ENCODE measurements at places on chromosomes 2 and 18.

- no peaks in the 10 kb centered on the region for H3K27me3 ChIP-seq
- H3K36me3 ChIP-seq = no peaks in the 10 kb centered on the region
- DNase-seq = no peak
- H3K4me1 ChIP-seq = no peaks in the 10 kb centered on the region
- no peak overlapping the region for H3K27ac ChIP-seq
- H3K4me3 ChIP-seq = no peak overlapping the region
Observed at GRCh38 chr18:31103423-31103822, 1.2 kb upstream of the DSC2 start.

DNA sequence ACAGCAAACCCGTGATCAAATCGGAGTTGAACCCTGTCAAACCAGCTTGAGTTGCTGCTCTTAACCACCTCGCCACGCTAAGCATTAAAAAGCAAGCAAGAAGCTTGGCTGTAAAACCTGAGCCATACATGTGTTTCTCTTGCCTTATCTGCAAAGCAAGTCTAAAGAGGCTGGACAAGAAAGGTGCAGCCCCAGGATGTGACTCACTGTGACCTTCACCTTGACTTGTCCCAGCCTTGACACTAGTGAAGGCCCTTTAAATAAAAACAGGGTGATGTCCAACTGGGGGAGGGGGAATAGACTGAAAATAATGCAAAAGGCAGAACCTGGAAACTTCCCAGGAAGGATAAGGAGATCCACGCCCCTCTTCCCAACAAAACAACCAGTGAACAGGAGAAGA lies 127.6 kb upstream of the NPAS2 start:
- no peak overlapping the region for H3K27ac ChIP-seq
- no peaks in the 10 kb centered on the region for H3K4me1 ChIP-seq
- H3K4me3 ChIP-seq = no peak overlapping the region
- H3K36me3 ChIP-seq = no peaks in the 10 kb centered on the region

- H3K27me3 ChIP-seq = no peaks in the 10 kb centered on the region
- DNase-seq = no peak
- no peak overlapping the region for H3K4me3 ChIP-seq
- no peaks in the 10 kb centered on the region for H3K36me3 ChIP-seq
- no peaks in the 10 kb centered on the region for H3K4me1 ChIP-seq
Observed at GRCh38 chr2:188598551-188598950, 306.9 kb downstream of the GULP1 start.

DNA sequence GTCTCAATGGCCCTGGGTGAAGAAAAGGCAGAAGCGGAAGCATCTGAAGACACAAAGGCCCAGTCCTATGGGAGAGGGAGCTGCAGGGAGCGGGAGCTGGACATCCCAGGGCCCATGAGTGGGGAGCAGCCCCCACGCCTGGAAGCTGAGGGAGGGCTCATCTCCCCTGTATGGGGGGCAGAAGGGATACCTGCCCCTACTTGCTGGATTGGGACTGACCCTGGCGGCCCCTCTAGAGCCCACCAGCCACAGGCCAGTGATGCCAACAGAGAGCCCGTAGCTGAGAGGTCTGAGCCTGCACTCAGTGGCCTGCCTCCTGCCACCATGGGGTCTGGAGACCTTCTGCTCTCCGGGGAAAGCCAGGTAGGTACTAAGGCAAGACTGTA lies 13.2 kb downstream of the CEP68 start:
- peaks cover 38% of the 10 kb centered on the region for H3K36me3 ChIP-seq
- H3K27me3 ChIP-seq = no peaks in the 10 kb centered on the region
- H3K4me3 ChIP-seq = no peak overlapping the region
- H3K27ac ChIP-seq = no peak overlapping the region
- no peak for DNase-seq
- H3K4me1 ChIP-seq = peaks cover 20% of the 10 kb centered on the region

DNA sequence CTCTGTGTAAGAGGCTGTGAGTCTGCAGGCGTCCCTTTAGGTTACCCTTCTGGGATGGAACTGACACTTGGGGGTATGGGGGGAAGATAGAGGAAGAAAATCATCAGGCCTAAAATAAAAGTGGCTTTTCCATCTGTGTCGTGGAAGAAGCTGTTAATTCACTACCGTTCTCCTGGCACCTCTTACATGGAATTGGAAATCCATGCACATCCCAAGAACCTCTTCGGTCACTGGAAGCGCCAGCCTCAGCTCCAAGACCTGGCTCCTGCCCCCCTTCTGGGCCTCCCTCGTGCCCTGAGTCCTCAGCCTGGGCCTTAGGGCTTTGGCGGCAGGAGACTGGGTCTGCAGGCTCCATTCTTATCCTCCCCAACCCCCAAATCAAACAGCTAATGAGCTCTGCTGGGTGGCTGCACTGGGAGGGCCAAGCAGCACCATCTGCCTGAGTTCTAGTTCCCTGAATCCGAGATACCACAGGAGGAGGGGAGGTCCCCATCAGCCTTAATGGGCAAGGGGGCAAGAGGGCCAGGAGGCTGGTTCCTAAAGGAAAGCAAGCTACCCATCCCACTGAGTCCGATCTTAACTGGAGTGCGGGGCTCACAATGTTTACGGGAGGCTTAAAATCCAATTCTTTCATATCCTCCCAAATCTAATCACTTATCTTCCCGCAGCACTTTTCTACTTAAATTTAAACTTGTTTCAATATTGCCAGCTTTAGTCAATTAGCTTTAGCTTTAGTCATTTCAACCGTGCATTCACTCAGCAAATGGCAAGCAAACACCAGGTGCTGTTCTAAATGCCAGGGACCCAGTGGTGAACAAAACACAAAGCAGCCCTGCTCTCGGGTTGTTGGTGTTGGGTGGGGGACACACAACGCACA lies 52.8 kb downstream of the FAM178B start:
- H3K4me3 ChIP-seq = no peak overlapping the region
- H3K36me3 ChIP-seq = no peaks in the 10 kb centered on the region
- no peaks in the 10 kb centered on the region for H3K4me1 ChIP-seq
- H3K27me3 ChIP-seq = no peaks in the 10 kb centered on the region
- DNase-seq = peak; percentile 25

DNA sequence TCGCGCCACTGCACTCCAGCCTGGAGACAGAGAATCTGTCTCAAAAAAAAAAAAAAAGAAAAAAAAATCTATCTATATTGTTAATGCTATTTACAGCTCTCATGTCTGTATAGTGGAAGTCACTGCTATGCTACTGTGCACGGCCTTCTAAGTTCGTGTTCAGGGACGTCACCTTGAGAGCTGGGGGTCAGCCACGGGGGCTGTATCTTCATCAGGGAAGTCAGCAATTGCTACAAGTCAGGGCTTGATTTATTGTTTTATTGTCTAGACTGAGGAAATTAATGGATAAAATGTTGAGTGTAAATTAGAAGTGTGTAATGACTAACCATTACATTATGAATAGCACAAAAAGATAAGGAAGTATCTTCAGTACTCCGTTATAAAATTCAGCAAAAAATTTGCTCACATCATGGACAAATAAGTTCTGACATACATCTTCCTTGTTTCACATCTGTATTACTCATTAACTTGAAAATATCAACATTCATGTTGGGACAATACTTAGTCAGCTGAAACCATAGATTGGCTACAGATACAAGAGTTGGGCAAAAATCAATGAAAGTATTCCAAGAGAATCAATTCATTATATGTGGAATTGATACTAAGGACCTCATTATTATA lies 136.6 kb upstream of the SEC11C start:
- no peaks in the 10 kb centered on the region for H3K27me3 ChIP-seq
- H3K4me3 ChIP-seq = no peak overlapping the region
- H3K4me1 ChIP-seq = no peaks in the 10 kb centered on the region

GRCh38 chr2:165631089-165631488 lies 161.6 kb downstream of the CSRNP3 start:
- no peaks in the 10 kb centered on the region for H3K27me3 ChIP-seq
- no peak overlapping the region for H3K27ac ChIP-seq
- H3K4me1 ChIP-seq = no peaks in the 10 kb centered on the region
- no peaks in the 10 kb centered on the region for H3K36me3 ChIP-seq

DNA sequence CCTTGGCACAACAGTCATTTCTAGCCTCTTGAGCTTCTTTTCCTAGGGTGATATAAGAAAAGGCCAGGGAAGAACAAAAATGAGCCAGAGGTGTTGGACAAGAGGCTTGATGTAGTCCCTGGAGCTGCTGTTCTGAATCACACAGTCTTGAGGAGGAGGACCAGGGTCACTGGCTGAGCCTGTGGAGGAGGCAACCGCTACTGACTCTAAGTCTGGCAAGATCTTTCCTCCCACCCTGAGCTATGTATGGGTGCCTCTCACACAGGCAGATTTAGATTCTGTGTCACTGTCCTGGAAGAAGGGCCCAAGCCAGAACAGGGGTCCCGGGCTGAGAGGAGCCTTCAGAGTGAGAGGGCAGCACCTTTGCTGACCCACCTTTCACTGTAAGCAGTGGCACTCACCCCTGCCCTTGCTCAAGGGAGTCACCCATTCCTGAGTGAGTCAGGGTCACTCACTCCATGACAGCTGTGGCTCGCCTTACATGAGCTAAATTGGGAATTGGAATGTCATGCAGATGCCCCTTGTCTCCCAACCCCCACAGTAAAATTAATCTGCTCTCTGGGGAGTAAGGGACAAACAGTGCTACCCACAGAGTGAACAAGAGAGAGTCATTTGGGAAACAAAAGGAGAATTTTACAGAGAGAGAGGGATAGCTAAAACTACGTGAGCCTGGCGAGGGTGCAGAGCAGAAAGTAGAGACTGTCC lies at the start of gene TRIM54:
TRIM54 (plus strand) TSS at position 575 of the 705 bp plus-strand sequence. CDS start 303 bp downstream, outside the sequence.
- no peak within 1 kb of the TSS for H3K27ac ChIP-seq
- H3K4me1 ChIP-seq = no peaks in the 10 kb centered on the region
- no peak for DNase-seq
- no peak within 1 kb of the TSS for H3K4me3 ChIP-seq
- no peaks in the 10 kb centered on the region for H3K36me3 ChIP-seq

- H3K4me3 ChIP-seq = no peak overlapping the region
- no peak overlapping the region for H3K27ac ChIP-seq
- H3K27me3 ChIP-seq = no peaks in the 10 kb centered on the region
- no peaks in the 10 kb centered on the region for H3K4me1 ChIP-seq
- no peaks in the 10 kb centered on the region for H3K36me3 ChIP-seq
Observed at GRCh38 chr2:140457483-140457882, 1673.3 kb downstream of the LRP1B start.

DNA sequence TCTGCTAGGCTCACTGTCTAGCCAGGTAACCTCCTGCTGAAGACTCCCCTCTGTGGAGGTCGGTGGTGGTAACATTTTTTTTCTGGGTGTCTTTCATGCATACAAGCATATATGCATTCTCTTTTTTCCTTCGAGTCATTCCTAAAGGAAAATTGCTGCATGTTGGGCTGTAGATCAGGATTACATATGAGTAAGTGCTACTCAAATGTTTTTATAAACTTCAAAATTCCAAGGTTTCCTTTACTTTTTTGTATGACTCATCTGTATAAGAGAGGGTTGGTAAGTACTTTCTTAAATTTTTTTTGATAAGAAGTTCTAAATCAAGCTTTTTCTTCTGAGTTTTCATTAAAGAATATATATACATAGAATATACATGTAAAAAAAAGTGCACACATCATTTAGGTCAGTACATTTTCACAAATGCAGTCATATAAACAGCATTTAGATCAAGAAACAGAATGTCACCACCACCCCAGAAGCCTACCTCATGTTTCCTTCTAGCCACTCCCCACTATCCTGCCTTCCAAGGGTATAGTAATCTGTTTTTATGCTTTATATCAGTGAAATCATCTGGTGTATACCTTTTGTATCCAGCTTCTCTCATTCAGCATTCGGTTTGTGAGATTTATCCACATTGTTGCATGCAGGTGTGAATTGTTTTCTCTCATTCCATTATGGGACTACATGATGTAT lies 128.0 kb upstream of the MAP3K20 start:
- H3K36me3 ChIP-seq = no peaks in the 10 kb centered on the region
- no peak overlapping the region for H3K4me3 ChIP-seq
- no peak overlapping the region for H3K27ac ChIP-seq
- no peaks in the 10 kb centered on the region for H3K27me3 ChIP-seq
- H3K4me1 ChIP-seq = peaks cover 5% of the 10 kb centered on the region

GRCh38 chr2:86223140-86223926 lies 24.1 kb downstream of the MRPL35 start:
- H3K27ac ChIP-seq = no peak overlapping the region
- peaks cover 10% of the 10 kb centered on the region for H3K4me1 ChIP-seq
- DNase-seq = no peak
- H3K36me3 ChIP-seq = no peaks in the 10 kb centered on the region
- H3K4me3 ChIP-seq = no peak overlapping the region
- no peaks in the 10 kb centered on the region for H3K27me3 ChIP-seq

GRCh38 chr2:62334009-62334408 lies 138.1 kb downstream of the B3GNT2 start:
- H3K4me3 ChIP-seq = no peak overlapping the region
- no peaks in the 10 kb centered on the region for H3K27me3 ChIP-seq

- H3K4me1 ChIP-seq = no peaks in the 10 kb centered on the region
- H3K27ac ChIP-seq = no peak overlapping the region
- no peak for DNase-seq
- H3K4me3 ChIP-seq = no peak overlapping the region
Observed at GRCh38 chr2:176409671-176410070, 140.4 kb downstream of the MTX2 start.

GRCh38 chr2:170216428-170216827 lies 38.5 kb downstream of the MYO3B start:
- no peaks in the 10 kb centered on the region for H3K27me3 ChIP-seq
- no peaks in the 10 kb centered on the region for H3K36me3 ChIP-seq
- H3K4me1 ChIP-seq = no peaks in the 10 kb centered on the region

DNA sequence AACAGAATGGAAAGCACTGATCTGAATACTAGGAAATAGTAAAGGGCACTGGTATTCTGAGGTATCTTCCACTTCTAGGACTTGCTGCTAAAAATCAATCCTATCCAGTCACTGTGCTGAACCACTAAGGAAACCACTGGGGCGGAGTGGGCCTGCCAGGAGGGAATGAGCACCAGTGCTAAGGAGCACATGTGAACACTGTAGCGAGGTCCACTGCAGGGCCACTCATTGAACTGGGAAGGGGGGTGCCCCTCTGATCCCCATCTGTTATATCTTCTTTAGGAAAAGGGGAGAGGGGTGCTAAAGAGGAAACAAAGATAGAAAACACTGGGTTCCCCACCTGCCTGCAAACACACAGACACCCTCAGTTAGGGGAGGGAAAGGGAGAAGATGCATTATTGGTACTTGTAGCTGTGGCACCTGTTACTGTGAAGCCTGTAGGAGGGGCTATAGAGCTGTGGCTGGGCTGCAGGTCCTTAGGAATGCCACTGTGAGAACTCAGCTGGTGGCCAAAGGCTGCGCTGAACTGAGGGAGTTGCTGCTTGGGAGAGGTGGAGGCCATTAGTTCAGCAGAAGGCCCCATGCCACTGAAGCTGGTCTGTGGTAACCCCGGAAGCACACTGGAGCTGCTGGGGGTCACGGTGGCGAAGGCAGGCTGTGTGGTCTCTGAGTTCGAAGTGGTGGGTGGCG lies 81.8 kb downstream of the INO80D start:
- DNase-seq = no peak
- H3K36me3 ChIP-seq = peaks cover 30% of the 10 kb centered on the region
- no peaks in the 10 kb centered on the region for H3K27me3 ChIP-seq
- H3K4me3 ChIP-seq = no peak overlapping the region
- H3K4me1 ChIP-seq = no peaks in the 10 kb centered on the region
- no peak overlapping the region for H3K27ac ChIP-seq

GRCh38 chr18:6857300-6857699 lies 127.8 kb downstream of the ARHGAP28 start:
- no peaks in the 10 kb centered on the region for H3K27me3 ChIP-seq
- no peaks in the 10 kb centered on the region for H3K4me1 ChIP-seq
- H3K27ac ChIP-seq = no peak overlapping the region

Data from CD8-positive, alpha-beta memory T cell (primary cell).